IMR-90 (cell line): ENCODE measurements at places on chromosomes 2 and 18. TPM values are rescaled to one million over a fixed set of nuclear protein-coding genes. Genes with fewer than 3 reads are reported as not detected.
A peak's percentile ranks its signal among the peaks of the same experiment; 100 is the strongest.

GRCh38 chr18:10010611-10011015 lies 96.8 kb downstream of the VAPA start:
- no peak overlapping the region for H3K27ac ChIP-seq
- DNase-seq = peak; percentile 92
- no peak overlapping the region for H3K4me3 ChIP-seq

- H3K27ac ChIP-seq = peak overlapping the region; percentile 87
- H3K4me3 ChIP-seq = no peak overlapping the region
- H3K4me1 ChIP-seq = peaks cover 4% of the 10 kb centered on the region
- DNase-seq = peak; percentile 83
- H3K27me3 ChIP-seq = no peaks in the 10 kb centered on the region
These were observed 1043.3 kb upstream of the PIK3C3 start for GRCh38 chr18:40911582-40912254.

GRCh38 chr2:24675338-24675737 lies 117.9 kb downstream of the PTRHD1 start:
- H3K27me3 ChIP-seq = no peaks in the 10 kb centered on the region
- no peak for DNase-seq
- H3K27ac ChIP-seq = no peak overlapping the region
- H3K4me1 ChIP-seq = no peaks in the 10 kb centered on the region

RFX8 gene
- total RNA-seq = 1.9 and 2.9 TPM in 2 replicates

MARCO gene
- not detected in 2 replicates for total RNA-seq

- DNase-seq = no peak
- no peak overlapping the region for H3K27ac ChIP-seq
- no peaks in the 10 kb centered on the region for H3K36me3 ChIP-seq
- H3K4me1 ChIP-seq = no peaks in the 10 kb centered on the region
These were observed 442.5 kb downstream of the ARHGAP15 start for GRCh38 chr2:143571747-143572146.

GRCh38 chr2:67825476-67825875 lies 237.3 kb downstream of the C1D start:
- H3K27ac ChIP-seq = peak overlapping the region; percentile 63
- no peaks in the 10 kb centered on the region for H3K36me3 ChIP-seq
- H3K27me3 ChIP-seq = no peaks in the 10 kb centered on the region
- H3K4me1 ChIP-seq = peaks cover 10% of the 10 kb centered on the region
- peak; percentile 82 for DNase-seq

DNA sequence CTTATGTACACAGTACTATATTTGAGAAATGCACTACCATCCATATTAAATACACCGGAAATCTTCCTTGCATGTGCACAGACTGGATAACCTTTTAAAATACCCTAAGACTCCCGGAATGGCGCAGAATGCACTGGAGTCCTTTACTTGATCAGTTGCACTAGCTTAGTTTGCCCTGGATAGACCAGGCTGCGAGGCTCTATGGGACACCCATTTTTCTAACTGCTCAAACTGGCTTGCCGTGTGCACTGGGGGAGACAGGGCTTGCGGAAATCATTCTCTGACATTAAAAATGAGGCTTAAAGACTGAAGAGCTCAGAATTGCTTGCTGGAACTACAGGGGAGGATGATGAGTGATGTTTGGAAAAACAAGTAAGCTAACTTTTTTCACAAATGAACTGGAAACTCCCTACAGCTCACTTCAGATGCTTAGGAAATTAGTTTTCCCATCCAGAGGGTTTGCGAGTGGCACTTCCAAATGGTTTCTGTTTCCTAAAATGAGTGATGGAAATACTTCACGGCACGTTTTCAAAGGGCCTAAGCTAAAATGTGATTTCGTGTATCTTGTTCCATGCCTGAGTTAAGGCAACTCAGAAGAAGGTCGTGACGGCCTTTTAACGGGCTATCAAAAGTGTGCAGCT lies 2.7 kb downstream of the NCK2 start:
- H3K36me3 ChIP-seq = 0 out of 2 replicates have a peak, but pooled peaks cover 1% of the 10 kb centered on the region
- no peaks in the 10 kb centered on the region for H3K27me3 ChIP-seq
- peaks cover 6% of the 10 kb centered on the region for H3K4me1 ChIP-seq
